ENCODE measurements at places on chromosomes 12 and 14.

DNA sequence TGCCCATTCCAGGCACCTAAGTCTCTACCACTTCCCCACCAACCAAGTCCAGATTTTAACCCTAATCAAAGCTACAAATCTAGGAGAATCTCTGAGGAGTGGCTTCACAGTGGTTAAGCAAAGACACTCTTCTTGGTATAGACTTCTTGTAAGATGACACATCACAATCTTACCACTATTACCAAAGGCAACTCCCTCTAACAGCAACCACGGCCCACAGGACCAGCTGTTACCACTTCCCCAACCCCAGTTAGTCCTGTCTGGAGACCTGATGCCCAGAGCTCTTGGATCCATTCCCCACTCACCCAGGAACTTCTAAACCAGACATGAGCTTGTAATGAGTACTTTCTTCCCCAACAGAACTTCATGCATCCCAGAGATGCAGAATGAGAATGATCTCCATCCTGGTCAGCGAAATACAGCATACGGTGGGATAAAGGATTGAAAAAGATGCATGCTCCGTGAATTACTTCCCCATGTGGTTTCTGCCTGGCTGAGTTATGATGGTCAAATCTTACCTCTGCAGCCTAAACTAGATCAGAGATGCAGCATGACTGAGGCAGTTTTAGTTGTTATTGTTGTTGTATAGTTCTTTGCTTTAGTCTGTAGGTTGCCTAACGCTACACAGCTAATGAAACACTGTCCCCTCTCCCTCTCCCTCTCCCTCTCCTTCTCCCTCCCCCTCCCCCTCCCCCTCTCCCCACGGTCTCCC is 87.7 kb upstream of the FOXN3 start:
- peak; percentile 79 for DNase-seq

- peak; percentile 18 for DNase-seq
These were observed 68.8 kb downstream of the RERG start for GRCh38 chr12:15152456-15152855.

DNA sequence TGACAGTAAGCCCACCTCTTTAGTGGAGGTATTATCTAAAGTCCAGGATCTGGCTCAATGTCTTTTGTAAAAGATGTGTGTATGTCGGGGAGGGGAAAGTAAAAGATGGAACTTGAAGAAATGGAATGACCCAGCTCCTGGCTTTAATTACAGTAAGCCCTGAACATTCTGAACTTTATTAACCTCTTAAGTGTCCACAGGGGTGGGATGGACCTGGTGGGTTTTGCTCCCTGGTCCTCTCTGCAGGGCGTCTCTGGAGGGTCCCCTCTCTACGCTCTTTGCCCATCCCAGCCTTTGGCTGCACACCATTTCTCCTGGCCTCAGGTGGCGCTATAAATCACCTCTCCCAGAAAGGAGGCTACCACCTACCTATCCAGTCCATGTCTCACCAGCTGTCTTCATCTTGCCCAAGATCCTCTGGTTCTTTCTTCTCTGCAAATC is 3.7 kb upstream of the CISTR start:
- DNase-seq: no peak

DNA sequence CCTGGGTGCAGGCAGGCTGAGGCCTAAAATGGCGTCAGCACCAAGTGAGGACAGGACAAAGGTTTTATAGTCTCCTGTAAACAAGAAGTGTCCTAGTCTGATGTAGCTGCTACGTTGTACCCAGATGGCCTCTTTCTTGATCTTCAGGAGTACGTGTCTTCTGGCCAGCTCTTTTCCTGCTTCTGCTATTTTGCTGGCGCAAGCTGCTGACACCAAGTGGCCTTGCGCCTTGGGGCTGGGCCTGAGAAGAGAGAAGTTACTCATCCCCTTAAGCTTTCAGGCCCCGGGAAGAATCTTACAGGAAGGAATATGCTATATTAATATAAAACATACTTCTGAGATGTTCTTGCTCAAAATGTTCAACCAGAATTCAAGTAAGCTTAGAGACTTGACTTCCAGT is 605.2 kb downstream of the GALC start:
- DNase-seq: no peak

- DNase-seq: no peak
These were observed 307.3 kb upstream of the DIO3 start for GRCh38 chr14:101253948-101254347.

DNA sequence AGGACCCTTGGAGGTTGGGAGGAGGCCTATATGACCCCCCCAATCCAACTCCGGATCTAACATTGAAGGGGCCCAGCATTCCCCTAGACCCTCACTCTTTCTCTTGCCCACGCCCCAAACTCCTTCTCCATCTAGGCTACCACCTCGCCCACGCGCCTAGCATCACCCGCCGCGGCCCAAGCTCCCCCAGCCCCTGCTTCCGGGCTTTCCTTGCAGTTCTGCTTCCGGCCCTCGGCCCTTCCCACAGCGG is 445 bp downstream of the CERS5 start:
- peak; percentile 76 for DNase-seq

GRCh38 chr14:36373982-36374673 is 53.7 kb upstream of the MBIP start:
- peak; percentile 90 for DNase-seq

DNA sequence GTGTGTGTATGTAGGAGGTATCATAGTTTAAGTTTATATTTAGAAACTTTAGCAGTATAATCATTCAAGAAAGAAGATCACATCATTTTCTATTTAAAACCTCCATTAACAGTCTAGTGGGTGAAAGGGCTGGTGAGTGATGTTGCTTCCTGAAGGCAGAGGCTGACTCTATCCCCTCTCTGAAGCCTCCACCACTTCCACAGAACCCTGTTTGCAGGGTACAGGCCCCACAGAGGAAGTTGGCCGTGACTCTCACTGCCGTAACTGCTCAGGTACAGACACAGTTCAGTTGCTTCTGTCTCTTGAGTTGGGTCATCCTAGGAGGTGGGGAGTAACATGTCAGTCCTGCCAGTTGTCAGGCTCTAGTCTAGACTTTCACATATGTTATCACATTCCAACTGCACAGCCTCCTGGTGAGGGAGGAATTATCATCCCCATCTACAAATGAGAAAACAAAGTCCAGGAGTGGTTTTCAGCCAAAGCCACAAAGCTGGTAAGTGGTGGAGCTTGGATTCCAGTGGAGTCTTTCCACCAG is 31.5 kb downstream of the CFL2 start:
- DNase-seq: peak; percentile 76

DNA sequence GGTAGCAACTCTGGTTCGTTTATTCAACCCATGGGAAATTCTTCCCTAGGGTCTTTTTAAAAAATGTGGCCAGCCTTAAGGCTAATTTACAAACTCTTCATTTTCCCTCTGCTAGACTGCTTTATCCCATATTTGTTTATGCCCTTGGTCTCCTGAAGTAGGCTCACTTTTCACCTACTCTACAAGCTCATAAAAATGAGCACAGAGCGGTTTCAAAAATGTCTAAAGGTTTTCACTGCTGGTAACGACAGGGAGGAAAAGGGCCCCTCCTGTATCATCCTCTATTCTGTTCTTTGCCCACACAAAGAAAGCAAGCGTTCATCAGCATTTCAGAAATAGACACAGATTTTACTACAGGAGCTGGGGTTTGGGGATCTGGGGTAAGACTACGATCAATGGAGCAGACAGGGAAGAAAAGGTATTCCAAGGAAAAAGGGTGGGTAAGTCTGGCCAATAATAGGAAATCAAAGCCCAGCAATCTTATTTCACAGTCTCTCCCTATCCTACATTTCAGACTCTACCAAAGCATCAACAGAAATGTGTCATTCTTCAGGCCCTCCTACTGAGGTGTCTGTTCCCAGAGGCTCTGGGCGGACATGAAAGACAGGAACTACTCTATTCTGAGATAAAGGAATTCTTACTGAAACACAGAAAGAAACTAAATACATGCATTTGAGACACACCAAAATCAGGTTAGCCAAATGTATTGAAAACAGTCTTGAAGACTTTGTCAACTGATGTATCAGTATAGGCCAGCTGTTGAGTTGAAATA is 86.4 kb downstream of the SPPL3 start:
- no peak for DNase-seq

- DNase-seq: peak; percentile 49
These were observed 14.7 kb downstream of the BLTP3B start for GRCh38 chr12:100127766-100128511.

GRCh38 chr12:30457621-30458289 is 237.9 kb downstream of the IPO8 start:
- no peak for DNase-seq

DNA sequence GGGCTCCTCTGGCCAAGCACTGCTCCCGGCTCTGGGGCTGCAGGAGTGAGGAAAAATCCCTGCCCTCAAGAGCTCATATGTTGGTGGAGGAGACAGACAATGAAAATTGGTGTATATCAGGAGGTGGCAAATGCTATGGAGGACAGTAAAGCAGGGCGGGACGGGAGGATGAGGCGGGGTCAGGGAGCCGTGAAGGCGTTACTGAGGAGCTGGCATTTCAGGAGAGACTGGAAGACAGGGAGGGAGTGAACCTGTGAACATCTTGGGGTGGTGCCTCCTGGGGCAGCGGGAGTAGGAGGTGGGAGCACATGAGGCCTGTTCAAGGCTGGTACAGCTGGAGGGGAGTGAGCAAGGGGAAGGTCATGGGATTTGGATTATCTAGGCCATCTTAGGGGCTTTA is 26.6 kb downstream of the TSPAN9 start:
- no peak for DNase-seq

GRCh38 chr12:57810450-57810849 is 8.1 kb downstream of the AVIL start:
- DNase-seq: no peak

GRCh38 chr12:108611884-108612415 is 14.1 kb upstream of the TMEM119 start:
- peak; percentile 75 for DNase-seq

DNA sequence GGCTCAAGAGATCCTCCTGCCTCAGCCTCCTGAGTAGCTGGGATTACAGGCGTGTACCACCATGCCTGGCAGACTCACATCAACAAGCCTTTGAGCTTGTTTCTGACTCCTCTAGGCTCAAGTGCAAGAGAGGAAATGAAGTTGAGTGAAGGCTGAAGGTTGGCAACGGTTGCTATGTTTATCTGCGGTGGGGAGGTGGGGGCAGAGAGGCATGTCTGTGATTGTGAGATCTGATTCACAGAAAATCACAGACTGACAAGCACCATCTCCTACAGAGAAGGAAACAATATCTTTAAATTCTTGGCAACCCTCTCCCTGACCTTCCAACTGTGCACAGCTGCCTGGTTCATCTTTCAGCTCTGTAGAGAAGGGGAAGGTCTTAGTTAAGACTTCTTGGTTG is 22.1 kb upstream of the NINJ2 start:
- peak; percentile 63 for DNase-seq

DNA sequence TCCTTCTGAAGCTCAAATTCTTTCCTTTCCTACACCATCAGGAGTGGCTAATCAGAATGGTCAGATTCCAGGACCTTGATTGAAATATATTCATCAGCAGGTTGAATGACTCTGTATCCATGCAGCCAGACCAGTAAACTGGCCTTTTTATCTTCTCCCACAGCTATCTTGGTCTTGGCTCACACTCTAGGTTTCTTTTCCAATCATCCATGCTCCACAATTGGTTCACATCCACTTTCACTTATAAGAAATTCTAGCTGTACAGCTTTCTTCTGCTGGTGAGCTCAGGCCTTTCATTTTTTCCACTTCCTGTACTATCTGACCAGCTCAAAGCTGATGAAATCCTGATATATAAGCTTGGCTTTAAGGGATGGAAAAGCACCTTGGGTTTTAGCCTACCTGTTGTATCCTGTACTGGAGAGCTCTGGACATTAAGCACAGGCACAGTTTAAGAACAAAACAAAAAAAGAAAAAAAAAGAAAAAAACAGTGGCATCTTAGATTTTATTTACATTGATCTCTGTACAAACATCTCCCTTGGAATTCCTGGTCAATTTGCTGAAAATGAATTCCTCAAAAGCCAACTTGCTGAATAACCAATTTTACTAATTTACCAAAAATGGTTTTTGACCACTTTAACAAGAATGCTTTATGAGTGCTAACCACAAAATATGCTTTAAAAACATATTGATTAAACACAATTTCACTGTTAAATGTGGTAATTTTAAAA is 91.6 kb upstream of the PAWR start:
- DNase-seq: no peak

- DNase-seq: no peak
These were observed 32.4 kb downstream of the TTC8 start for GRCh38 chr14:88856786-88857366.

DNA sequence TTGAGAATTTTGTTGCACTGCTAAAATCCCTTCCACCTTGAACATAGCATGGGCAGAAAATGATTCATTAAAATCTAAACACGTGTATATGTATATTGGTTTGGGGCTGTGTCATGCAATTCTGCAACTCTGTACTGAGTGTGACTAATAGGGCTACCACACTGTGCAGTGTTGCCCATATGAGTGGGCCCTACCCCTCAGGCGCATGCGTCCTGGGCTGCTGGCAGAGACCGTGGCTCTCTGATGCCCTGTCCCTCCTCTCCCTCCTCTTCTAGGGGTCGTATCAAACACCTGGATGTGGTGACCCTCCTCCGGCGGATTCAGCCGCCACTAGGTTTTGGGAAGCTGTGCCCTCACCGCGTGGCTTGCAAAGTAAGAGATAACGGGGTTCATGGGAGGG is 128.4 kb upstream of the FKBP4 start:
- no peak for DNase-seq

DNA sequence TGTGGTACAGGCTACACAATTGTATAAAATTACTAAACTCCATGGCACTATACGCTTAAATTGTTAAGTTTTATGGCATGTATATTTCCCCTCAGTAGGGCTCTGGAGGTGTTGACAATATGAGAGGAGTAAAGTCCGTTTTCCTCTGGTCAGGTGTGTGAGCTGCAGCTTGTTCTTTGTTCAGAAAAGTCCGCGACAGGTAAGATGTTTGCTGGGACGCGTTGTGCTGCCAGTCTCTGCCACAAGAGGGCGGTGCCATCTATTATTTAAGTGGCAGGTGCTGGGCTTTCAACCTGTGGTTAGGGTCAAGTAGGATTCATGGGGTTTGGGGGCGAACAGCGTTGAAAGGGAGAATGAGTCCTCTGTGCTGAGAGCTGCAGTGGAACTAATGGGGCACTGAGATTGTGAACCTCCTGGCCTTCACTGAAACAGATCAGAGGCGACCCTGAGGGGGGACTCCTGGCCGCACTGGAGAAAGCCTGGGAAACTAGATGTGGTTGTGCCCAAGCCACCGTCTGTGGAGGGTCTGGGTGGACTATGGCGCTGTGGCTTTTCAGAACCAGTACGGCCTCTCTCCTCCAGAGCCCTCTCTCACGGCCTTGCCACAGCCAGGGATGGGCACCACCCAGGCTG is 179.0 kb downstream of the SLC15A4 start:
- DNase-seq: peak; percentile 61

DNA sequence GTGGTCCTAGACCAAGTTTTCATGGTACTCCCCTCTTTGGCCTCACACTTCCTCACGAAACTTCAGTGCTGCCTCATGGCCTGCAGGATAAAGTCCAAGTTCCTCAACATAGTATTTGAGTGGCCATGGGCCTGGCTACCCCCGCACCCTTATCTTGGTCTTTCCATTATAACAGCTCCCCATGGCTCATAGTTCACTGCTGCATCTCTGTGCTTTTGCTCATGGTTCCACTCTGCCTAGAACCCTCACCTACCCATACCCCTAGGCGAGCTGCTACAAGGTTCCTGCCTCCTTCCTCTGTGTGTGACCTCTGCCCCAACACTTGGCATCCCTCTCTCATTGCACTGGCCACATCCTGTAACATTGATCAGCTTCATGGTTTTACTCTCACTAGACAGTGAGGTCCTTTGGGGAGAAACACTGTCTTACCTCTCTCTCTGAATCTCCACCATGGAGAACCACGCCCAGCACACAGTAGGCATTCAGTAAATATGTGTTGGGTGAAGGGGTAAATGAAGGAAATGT is 158.9 kb downstream of the GPR65 start:
- no peak for DNase-seq
